ENCODE measurements at places on chromosomes 11 and 22.

DNA sequence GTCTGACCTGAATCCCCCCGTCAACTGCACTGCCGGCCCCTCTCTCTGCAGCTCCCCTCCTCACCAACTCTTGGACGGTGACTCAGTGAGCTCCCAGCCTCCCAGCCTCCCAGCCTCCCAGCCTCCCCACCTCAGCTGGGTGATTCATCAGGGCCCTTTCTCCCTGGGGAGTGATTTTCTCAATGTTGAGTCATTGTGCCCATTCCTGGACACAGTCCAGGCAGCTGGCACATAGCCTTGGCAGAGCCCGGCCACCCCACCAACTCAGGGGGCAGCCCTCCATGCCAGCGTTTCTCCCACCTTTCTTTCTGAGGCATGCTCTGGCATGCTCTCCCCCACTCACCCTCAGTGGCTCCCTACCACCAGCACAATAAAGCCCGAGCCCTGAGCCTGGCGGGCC lies 30.7 kb downstream of the PDE2A start:
- ATAC-seq, result peak; percentile 6

- peak; percentile 16 for ATAC-seq
These were observed 44.7 kb upstream of the WEE1 start for GRCh38 chr11:9528573-9529333.

DNA sequence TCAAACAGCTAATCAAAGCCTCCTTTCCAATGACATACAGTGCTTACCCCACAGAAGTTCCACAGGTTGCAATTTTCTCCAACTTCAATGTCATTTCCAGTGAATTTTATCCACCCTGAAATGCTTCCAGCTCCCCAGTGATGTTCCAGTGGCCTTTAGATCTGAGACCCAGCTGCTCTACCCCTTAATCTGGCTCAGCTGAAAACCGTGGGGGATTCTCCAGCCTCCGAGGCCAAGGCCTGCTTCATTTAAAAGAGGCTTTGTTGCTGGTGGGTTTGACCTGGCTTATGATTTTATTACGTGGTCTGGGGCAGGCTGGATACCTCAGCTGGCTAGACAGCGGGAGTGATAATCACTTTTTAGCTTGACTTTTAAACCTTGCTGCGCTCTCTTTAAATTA lies 10.9 kb downstream of the HEPHL1 start:
- ATAC-seq, result no peak

DNA sequence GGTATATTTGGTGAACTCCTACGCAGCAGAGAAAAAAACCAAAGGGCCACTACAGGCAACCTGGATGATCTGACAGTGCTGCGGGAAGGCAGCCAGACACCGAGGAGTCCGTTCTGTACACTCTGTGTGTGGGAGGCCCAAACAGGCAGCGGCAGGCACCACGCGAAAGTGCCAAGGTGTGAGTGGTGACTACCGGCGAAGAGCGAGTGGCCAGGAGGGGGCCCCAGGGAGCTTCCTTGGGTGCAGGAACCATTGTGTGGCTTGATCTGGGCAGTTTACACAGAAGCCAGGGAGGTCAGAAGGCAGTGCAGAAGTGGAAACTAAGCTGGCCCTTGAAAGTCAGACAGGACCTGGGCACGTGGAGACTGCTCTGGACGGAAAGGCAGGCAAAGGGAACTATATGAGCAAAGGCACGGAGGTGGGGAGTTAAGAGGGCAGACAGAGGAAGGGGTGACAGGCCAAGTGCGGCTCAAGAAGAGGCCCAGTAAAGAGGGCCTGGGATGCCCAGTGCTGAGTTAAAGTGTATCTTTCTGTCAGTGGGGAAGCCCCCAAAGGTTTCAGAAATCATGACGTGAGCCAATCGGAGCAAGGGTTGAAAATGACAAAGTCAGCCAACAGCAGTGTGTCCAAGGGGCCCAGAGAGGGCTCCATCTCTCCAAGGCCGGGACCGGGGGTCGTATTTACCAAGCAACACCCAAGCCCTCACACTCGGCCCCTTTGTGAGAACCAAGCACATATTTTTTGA lies 10.6 kb downstream of the TMEM184B start:
- peak; percentile 53 for ATAC-seq

GRCh38 chr11:14240221-14240620 lies 118.8 kb downstream of the RRAS2 start:
- ATAC-seq, result no peak

DNA sequence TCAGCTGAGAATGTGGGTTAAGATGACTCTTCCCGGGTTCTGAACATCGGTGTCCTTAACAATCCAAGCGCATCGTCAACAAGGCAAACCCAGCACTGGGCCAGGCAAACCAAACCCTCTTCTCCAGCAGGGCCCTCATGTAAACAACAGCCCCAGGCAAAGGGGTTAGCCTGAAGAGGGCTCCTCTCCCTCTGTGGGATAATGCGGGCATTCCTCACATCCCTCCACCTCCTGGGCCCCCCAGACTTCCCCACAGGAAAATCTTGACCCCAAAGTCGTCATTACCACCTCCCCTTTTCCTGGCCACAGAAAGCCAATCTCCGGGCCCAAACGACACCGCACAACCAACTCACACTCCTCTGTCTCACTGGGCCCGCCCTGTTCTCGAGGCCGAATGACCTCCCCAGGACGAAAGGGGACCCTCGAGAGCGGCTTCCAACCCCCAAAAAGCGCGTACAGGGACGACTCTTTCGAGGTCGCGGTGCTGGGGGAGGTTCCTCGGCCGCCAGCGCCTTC lies 566 bp downstream of the DDB1 start:
- ATAC-seq, result peak; percentile 33

GRCh38 chr11:48018528-48019216 lies 38.3 kb downstream of the PTPRJ start:
- no peak for ATAC-seq

DNA sequence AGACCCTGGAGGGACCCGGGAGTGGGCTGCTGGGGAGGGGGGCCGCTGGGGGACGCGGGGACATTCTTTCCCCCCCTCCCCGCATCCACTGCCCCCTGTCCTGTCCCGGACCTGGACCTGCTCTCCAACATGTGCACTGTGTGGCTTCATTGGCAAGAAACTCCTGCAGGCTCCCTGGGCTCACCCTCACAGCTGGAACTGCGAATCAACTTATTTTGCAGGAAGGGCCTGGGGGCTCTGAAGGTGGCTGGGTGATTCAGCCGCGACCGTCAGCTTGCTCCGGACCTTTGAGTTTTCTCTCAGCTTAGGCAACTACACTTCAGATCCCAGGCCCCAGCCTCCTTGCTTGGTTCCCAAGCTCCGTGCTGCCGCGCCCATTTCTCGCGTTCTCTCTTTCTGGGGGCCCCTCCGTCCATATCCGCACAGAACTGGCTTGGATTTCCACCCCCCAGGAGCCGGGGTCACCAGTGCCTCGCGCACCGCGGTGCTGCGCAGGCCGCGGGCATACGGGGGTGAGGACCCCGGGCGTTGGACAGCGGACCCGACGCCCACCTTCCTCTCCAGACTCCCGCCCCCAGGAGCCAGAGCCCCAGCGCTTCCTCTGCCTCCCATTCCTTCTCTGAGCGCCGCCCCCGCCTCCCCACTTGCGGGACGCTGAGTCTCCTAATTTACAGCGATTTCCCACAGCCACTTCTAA lies 471 bp upstream of the AHNAK start:
- ATAC-seq, result peak; percentile 21

- ATAC-seq, result no peak
These were observed 1610.9 kb upstream of the RAG2 start for GRCh38 chr11:38208951-38209350.

GRCh38 chr11:3865388-3866193 lies 10.1 kb downstream of the STIM1 start:
- ATAC-seq, result peak; percentile 72

DNA sequence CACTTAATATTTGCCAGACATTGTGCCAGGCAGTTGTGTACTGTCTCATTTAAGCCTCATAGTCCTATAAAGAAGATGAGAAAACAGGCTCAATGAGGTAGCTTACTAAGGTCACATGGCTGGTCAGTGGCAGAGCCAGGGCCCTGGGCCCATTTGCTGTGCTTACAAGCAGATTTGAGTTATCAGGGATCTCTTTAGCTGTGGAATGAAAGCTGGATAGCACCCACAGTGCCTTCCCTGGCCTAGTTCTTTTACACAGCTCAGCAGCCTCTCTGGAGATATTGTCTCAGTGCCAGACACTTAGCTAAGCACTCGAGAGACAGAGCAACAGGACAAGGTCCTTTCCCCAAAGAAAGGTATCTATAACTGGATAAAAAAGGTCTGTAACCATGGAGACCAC lies 6.1 kb downstream of the TMEM86A start:
- no peak for ATAC-seq

GRCh38 chr11:120750647-120751549 lies 239.3 kb downstream of the GRIK4 start:
- ATAC-seq, result no peak

- ATAC-seq, result no peak
These were observed 12.6 kb downstream of the MS4A15 start for GRCh38 chr11:60769273-60769672.

DNA sequence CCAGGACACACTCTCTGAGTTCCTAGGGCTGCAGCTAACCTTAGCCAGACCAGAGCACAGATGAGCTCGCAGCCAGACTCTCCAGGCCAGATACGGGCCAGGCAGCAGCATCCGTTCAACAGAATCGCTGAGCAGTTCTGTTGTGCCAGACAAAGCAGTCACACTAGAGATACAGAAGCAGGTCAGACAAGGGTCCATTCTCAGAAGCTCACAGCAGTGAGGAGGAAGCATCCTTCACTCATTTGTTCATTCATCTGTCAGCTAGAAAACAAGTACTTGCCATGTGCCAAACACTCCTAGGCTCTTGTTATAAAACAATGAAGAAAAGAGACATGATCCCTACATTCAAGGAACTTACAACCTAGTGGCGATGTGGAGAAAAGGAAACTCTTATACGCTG lies 2.6 kb downstream of the LMO2 start:
- no peak for ATAC-seq

- ATAC-seq, result peak; percentile 27
These were observed 8.6 kb downstream of the CDC42BPG start for GRCh38 chr11:64835616-64836447.

GRCh38 chr11:123129920-123130319 lies 65.1 kb downstream of the CLMP start:
- ATAC-seq, result peak; percentile 84

GRCh38 chr22:37552524-37553163 lies 7.6 kb upstream of the CDC42EP1 start:
- peak; percentile 35 for ATAC-seq

GRCh38 chr22:24289114-24289513 lies 18.5 kb downstream of the SPECC1L start:
- peak; percentile 79 for ATAC-seq

- ATAC-seq, result no peak
These were observed 4.2 kb upstream of the TMEM135 start for GRCh38 chr11:87033561-87033960.

GRCh38 chr11:99368583-99368982 lies 347.8 kb downstream of the CNTN5 start:
- no peak for ATAC-seq

- ATAC-seq, result no peak
These were observed 118.8 kb downstream of the NXPE2 start for GRCh38 chr11:114796954-114797721.

DNA sequence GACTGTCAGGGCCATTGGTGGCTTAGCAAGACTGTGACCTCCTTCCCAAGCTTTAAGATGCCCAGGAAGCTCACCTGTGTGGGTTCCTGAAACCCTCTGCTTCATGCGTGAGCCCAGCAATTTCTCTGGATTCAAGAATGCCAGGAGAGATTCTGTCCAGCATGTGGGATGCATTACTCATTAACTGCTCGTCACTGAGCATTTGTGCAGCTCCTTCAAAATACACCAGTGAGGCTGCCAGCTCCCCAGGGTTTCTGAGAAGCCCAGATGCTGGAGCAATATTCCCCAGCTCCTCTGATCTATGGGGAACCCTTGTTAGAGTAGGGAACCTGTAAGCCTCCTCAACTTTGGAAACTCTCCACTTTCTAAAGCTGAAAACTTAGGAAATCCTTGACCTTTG lies 126.5 kb downstream of the CHST1 start:
- ATAC-seq, result no peak

DNA sequence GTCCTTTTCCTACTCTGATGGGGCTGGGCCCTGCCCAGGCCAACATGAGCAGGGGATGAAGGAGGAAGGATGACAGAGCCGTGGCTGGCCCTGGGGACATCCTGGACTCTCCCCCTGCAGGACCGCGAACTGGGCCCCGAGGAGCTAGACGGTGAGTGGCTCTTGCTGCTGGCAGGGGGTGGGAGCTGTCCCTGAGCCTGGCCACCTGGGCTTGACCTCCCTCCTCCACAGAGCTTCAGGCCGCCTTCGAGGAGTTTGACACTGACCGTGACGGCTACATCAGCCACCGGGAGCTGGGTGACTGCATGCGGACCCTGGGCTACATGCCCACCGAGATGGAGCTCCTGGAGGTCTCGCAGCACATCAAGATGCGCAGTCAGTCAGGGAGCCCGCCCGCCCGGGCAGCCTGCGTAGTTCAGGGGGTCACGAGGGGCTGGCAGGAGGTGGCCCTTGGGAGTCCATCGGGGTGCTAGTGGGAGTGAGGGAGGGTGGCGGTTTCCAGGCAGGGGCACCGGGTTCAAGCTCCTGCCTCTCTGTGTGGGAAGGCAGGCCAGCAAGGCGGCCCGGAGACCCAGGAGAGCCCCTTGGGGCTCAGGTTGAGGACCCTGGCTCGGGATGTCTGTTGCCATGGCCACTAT lies 1.0 kb downstream of the CABP4 start:
- ATAC-seq, result no peak

DNA sequence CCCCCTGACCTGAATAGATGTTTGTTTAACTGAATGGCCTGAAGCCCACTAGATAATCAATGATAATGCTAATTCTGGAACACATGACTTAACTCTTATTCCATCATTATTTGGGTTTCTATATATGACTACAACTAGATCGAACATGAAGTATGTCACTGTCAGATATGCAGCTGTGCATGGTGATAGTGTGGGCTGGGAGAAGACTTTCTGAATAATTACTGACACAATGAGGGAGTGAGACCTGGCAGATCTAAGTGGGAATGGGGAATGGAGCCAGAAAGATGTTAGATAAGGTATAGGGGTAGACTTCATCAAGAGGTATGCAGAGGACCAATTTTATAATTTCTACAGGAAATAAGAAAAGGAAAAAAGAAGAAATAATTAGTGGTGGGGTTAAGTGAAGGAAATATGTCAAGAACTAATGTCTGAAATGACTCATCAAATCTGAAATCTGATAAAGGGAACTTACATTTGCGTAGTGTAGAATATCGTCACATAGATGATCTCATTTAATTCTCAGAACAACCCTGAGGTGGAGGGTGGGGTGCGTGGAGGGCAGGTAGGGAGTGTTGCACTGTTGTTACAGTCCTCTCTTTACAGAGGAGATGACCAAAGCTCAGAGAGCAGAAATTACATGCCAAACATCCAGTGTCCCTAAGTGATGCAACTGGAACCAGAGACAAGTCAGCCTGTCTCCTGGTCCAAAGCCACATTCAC lies 68.2 kb upstream of the EED start:
- no peak for ATAC-seq

GRCh38 chr11:116499396-116500003 lies 273.3 kb downstream of the BUD13 start:
- peak; percentile 84 for ATAC-seq

- ATAC-seq, result no peak
These were observed 107.5 kb downstream of the MYO18B start for GRCh38 chr22:25849522-25849921.

- ATAC-seq, result peak; percentile 40
These were observed 77.3 kb downstream of the COMMD9 start for GRCh38 chr11:36211761-36212430.
